Fibroblast of lung (primary cell): ENCODE measurements at places on chromosomes 5 and 9. TPM values are rescaled to one million over a fixed set of nuclear protein-coding genes. Genes with fewer than 3 reads are reported as not detected.

Gene FKTN
- total RNA-seq = 29.0 and 32.9 TPM in 2 replicates

Gene ADAMTS16
- total RNA-seq = under 0.01 and 0.17 TPM in 2 replicates

Gene HK3
- total RNA-seq = under 0.01 TPM in 1 of 2 replicates, not detected in the other

Gene TMEM232
- 5.6 and 7.4 TPM in 2 replicates for total RNA-seq

Gene OTULINL
- total RNA-seq = under 0.01 and 0.17 TPM in 2 replicates
